Osteocyte (in vitro differentiated cells): ENCODE measurements at places on chromosomes 12 and 14. TPM values are rescaled to one million over a fixed set of nuclear protein-coding genes. Genes with fewer than 3 reads are reported as not detected.

DNA sequence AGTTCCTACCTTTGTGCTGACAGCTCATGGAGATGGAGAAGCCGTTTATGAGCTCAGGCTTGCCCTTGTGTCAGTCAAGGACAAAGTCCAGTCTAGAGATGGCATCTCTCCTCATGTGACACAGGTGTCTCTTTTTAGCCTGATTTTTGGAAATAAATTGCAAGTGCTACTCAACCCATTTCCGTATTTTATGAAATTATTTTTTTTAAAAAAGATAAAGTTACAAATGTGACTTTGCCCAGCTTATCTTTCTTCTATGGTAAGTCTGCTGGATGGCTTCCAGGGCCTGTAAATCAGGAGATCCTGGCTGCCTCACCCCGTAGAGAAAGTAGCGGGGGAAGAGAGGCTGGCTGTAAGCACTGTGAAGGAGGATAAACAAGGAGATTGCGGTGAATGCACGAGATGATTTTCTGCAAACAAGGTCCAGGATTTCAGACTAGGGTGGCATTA is 169.7 kb downstream of the MYRFL start:
- no peak for DNase-seq

DNA sequence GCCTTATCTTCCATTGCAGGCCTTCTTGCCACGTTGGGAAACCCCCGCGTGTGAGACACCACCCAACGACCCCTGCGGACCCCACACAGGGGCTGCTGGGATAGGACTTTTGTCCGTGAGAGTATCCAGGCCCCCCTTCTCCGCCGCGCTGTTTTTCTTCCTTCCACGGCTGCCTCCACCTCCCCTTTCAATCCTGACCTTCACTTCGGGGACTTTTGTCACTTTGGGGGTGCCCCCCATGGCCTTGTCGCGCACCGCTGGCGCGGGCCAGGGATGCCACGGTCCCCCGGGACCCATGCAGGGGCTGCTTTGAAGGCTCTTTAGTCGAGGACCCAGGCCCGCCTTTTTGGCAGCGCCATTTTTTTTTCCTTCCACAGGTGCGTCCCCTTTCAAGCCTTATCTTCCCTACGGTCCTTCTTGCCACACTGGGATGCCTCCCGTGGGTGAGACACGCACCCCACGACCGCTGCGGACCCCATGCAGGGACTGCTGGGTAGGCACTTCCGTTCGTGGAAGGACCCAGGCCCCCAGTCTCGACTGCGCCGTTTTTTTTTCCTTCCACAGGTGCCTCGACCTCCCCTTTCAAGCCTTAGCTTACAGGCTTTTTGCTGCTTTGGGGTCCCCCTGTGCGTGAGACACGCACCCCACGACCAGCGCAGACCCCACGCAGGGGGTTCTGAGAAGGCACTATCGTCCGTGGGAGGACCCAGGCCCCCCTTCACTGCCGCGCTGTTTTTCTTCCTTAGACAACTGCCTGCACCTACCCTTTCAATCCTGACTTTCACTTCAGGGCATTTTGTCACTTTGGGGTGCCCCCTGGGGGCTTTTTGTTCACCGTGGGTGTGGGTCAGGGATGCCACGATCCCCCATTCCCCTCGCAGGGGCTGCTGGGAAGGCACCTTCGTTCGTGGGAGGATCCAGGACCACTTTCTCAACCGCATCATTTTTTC is 267.4 kb downstream of the ALG10 start:
- peak; percentile 83 for DNase-seq

DNA sequence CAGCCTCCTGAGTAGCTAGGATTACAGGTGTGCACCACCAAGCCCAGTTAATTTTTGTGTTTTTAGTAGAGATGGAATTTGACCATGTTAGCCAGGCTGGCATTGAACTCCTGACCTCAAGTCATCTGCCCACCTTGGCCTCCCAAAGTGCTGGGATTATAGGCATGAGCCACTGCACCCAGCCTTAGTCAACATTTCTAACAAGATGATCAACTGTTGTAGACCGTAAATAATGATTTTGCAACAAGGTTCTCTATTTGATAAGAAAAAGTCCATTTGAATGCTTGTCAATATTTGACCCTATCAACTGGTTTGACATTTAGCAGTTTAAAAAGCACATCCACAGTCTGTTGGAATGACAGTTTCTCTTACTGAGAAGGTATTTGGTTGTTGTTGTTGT is 25.2 kb upstream of the NRDE2 start:
- no peak for DNase-seq

- no peak for DNase-seq
Observed at GRCh38 chr12:105398930-105399329, 68.4 kb downstream of the C12orf75 start.

DNA sequence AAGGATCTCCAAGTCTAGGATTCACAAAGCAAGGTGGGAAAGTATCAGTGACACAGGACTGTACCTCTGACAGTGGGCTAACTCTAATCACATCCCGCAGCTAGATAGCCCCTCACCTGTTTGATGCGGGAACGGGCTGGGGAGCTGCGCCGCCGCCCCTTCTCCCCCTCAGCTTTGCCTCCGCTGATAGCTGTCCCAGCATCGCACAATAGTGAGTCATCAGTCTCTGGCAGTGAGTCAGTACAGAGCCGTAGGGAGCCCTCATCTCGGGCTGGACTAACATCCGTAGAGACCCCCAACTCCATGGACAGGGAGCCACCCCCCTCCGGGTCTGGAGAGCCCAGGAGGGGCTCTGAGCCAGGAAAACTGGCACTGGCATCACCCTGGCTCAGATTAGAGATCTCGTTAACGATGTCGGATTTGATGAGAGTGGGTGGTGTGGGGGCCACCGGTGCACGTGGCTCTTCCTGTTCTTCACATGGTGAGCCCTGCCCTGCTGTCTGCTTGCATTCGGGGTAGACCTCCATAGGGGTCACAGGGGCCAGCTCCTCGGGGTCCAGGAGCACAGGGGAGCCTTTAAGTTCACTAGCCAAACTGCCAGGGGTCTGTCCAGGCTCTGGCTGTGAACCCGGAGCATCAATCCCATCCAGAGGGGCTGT is 10.9 kb downstream of the KMT2D start:
- DNase-seq, result no peak

DNA sequence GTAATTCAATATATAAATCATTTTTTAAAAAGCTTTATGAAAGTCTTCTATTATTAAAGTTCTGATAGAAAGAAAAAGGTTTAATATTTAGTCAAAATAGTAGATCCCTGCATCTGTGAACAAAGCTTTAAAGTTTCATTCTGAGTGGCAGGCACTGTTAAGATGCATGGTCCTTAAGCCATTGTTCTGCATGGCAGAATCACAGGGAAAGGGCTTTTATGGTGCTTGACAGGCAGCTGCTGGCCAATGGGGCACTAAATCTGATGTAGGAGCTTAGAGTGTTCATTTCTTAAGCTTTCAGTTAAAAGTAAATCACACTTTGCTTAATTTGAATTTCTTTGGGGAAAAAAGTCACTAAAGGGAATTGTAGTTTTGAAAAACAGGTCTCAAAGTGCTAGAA is 148.2 kb downstream of the PLEKHA5 start:
- DNase-seq, result no peak

TMCC3 gene
- total RNA-seq, result not detected in 2 replicates

ST8SIA1 gene
- 3.6 and 3.7 TPM in 2 replicates for total RNA-seq

DNA sequence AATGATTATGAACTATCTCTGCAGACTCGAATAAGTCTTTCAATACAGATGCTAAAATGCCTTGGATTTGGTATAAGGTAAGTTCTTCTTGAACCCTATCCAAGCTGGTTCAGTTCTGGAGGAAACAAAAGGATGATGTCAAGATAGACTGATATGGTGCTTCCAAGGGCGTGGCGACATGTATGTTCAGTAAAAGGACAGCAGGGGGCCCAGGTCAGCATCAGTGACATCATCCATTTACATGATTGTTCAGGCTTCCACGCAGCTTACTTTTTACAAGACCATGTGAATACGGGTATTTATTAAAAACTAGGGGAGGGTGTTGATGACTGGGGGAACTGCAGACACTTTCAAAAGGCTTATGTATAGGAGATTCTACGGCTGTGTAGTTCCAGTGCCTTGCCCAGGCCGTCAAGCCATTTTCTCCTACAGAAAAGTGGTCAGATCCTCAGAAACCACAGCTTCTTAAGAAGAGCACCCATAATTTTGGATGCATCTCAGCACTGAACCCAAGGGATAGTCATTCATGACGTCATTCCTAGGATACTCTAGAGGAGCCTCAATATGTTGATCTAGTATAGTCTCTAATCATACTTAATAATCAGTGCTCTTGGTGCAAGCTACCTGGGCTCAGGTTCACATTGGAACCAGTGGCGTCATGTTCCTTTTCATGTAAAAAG is 527.7 kb downstream of the FUT8 start:
- no peak for DNase-seq

GRCh38 chr14:91244501-91244901 is at the start of gene GPR68:
TSS of gene GPR68 (minus strand) at chr14:91244704. CDS start at chr14:91235050, 9,654 bp downstream.
- DNase-seq, result no peak

DNA sequence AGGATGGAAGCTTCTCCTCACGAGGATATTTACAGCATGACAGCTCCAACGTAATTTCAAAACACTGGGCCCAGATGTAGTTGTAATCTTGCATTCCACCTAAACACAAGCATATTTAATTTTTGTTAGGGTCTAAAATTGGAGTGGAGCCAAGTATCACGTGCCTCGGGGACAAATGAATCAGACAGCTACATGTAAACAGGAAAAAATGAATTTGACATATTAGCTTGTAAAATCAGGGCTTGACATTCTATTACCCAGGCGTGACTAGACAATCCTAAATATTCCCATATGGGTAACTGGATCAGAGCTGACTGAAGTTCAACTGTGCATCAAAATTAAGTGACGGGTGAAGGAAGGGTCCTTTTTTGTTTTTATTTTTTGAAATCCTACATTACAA is 59.0 kb downstream of the MDM2 start:
- DNase-seq, result no peak

NTF3 gene
- total RNA-seq, result 1.1 and 1.2 TPM in 2 replicates

NCKAP5L gene
- 39.1 and 42.4 TPM in 2 replicates for total RNA-seq

TAS2R31 gene
- 2.3 and 4.9 TPM in 2 replicates for total RNA-seq

SMOC1 gene
- 1.4 and 2.0 TPM in 2 replicates for total RNA-seq

GRCh38 chr14:32495435-32495734 is 166.3 kb downstream of the AKAP6 start:
- DNase-seq, result no peak

GRCh38 chr12:64944966-64945365 is 120.5 kb downstream of the TBC1D30 start:
- DNase-seq, result no peak

DNA sequence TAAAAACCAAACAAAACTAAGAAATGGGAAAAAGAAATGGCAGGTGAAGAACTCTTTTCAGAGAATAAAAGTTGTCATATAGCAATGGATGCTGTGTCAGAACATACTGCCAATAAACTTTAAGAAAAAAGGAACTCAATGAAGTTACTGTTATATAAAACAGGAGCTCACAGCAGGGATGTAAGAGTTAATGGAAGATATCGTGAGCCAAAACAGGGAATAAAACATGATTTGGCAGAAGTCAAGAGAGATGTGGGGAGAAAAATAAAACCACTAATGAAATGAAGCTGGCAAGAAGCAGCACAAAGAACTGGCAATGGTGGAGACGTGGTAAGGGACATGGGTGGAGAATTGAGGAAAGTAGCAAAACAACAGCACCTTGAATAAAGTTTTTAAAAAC is 61.0 kb downstream of the TAOK3 start:
- no peak for DNase-seq

GRCh38 chr12:55946553-55946952 is 15.6 kb downstream of the DGKA start:
- DNase-seq, result no peak

GLIPR1L1 gene
- not detected in 2 replicates for total RNA-seq

GRCh38 chr14:91925001-91925726 is 22.3 kb downstream of the FBLN5 start:
- no peak for DNase-seq

DNA sequence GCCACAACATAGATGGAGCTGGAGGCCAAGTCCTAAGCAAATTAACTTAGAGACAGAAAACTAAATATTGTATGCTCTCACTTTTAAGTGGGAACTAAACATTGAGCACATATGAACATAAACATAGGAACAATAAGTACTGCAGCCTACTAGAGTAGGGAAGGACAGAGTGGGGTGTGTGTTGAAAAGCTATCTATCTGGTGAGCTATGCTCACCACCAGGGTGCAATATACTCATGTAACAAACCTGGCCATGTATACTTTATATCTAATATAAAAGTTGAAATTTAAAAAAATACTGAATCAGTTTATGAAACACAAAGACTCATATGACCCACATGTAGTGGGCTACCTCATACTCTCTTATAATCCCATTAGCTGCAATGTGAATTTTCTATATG is 1305.0 kb downstream of the LRFN5 start:
- no peak for DNase-seq

- DNase-seq, result peak; percentile 74
Observed at GRCh38 chr14:101181446-101182313, 278.2 kb upstream of the RTL1 start.

COL2A1 gene
- total RNA-seq, result 0.70 and 2.0 TPM in 2 replicates

GRCh38 chr12:38782359-38782758 is 123.0 kb downstream of the CPNE8 start:
- DNase-seq, result no peak

GRCh38 chr12:62146318-62146717 is 113.9 kb upstream of the USP15 start:
- DNase-seq, result no peak

DNA sequence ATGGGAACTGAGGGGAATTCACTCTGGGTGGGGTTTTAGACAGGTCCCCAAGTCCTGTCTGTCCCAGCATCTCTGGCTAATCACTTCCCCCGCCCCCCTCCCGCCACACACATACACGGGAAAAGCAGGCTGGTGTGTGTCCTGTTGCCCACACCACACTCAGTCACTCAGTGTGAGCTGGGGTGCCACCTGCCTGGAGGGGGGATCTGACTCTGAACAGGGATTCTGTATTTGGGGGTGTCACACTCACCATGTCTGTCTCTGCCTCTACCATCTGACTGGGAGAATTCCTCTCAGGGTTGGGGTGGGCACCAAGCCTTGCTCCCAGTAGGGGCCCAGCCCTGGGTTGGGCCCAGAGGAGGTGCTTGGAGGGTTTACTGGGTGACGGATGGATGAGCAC is 31.1 kb downstream of the SH2B3 start:
- no peak for DNase-seq

- no peak for DNase-seq
Observed at GRCh38 chr14:96580566-96580965, 78.4 kb downstream of the PAPOLA start.

DNA sequence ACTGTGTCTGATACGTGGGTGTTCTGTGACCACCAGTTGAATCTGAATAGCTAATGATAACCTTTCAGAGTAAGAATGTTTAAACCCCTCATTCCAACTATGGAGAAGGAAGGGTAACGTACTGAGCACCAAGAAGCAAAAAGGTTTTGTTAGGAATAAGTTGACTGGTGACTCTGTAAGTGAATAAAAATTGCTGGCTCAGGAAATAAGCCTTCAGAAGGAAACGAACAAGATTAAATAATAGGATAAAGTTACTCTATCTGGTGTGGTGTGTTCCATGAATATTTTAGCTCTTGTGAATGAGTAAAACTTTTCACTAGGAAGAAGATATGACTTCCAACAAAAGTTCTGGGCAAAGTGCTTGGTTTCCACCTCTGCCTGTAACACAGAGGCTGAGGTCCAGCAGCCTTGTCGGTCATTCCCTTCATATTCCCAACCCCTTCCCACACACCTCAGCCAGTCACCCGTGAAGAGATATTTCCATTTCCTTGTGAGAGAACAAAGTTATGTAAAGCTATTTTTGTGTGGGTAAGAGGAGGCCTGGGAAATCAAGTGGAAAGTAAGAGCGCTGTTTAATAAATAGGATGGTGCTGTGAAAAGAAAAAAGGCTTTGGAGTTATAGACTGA is 47.1 kb downstream of the ARF6 start:
- DNase-seq, result no peak

GRCh38 chr12:115135800-115136211 is 451.8 kb upstream of the TBX3 start:
- no peak for DNase-seq

GRCh38 chr12:56160193-56160763 is 2.1 kb downstream of the MYL6 start:
- no peak for DNase-seq
